ENCODE measurements at places on chromosomes 3 and 15. TPM values are rescaled to one million over a fixed set of nuclear protein-coding genes. Genes with fewer than 3 reads are reported as not detected.

The THAP10 gene
- total RNA-seq = 1.7 TPM

The RASA2 gene
- total RNA-seq = 13.5 TPM

The GOLGA6L22 gene
- total RNA-seq = not detected

The LTK gene
- 0.07 TPM for total RNA-seq

The ISLR gene
- total RNA-seq = 134 TPM

The TP53BP1 gene
- total RNA-seq = 100 TPM

The MYH15 gene
- 2.3 TPM for total RNA-seq

The RGMA gene
- 1.3 TPM for total RNA-seq

The NME9 gene
- total RNA-seq = not detected

The WHAMM gene
- total RNA-seq = 4.2 TPM

The TEX264 gene
- 42.8 TPM for total RNA-seq

The PLSCR5 gene
- not detected for total RNA-seq

The CLRN1 gene
- not detected for total RNA-seq

The TTLL13 gene
- not detected for total RNA-seq

The CCR5 gene
- not detected for total RNA-seq

The SPINT1 gene
- 0.36 TPM for total RNA-seq

The FAM227B gene
- total RNA-seq = 4.3 TPM

The KY gene
- 3.5 TPM for total RNA-seq

The CCR3 gene
- total RNA-seq = not detected

The OXTR gene
- 30.7 TPM for total RNA-seq
